T-helper 17 cell (primary cell): ENCODE measurements at places on chromosomes 6 and 20.

GRCh38 chr6:25431306-25431974 is 152.3 kb downstream of the CARMIL1 start:
- DNase-seq: no peak

- no peak for DNase-seq
These were observed 1.6 kb downstream of the DNAAF9 start for GRCh38 chr20:3405696-3406358.

GRCh38 chr6:138492113-138492512 is 7.2 kb downstream of the NHSL1 start:
- no peak for DNase-seq

- no peak for DNase-seq
These were observed 62.1 kb downstream of the WDR27 start for GRCh38 chr6:169639653-169640278.

GRCh38 chr20:48382304-48382703 is 445.5 kb downstream of the PREX1 start:
- DNase-seq: no peak

- no peak for DNase-seq
These were observed 2.7 kb upstream of the NECAB3 start for GRCh38 chr20:33676652-33677645.

DNA sequence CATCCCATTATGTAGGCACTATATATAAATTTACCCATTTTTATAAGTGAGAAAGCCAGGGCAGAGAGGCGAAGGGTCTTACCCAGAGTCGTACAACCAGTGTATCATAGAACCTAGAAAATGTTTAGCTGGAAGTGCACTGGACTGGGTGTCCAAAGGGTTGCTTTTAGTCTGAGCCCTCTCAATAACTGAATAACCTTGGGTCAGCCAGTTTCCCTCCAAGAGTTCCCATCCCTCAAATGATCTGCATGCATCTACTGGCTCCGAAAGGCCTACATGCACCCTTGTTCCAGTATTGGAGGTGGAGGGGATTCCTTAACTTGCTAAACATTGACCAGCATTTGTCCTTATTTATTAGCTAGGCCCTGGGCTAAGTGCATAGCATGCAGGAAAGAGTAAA is 3.8 kb downstream of the SNPH start:
- no peak for DNase-seq

- DNase-seq: no peak
These were observed 56.4 kb downstream of the TRDN start for GRCh38 chr6:123580331-123580730.

DNA sequence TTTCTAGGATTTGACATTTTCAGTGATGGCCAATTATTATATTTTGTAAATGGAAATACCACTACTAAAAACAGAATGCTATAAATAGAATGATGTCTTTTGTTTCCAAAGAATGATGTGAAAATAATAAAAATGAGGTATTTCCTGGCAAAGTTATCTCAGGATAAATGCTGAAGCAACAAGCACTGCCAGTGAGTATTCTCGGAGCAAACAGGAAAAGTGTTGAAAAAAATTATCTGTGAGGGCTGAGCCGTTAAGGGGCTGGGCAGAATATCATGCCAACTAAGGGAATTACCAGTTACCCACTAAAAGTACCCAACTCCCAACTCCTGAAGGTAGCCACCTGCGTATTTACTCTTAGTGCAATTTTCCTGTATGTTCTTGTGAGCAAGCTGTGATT is 23.6 kb upstream of the SCAF8 start:
- DNase-seq: no peak

DNA sequence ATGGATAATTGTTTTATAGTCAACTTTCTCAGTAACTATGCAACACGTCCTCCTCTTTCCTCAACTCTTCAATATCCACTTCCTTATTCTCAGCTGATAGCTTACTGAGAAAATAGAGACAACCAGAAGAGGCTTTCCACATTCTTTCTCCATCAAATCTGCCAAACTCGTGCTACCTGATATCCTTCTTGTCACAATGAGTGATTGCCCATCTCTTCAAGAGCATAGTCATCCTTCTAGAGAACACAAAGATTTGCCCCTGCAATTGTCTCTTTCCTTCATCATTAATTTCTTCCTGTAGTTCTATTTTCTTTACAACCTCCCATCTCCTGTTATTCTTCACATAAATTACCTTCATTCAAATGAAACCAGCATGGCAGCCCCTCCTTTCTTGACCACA is 75.9 kb upstream of the RGS17 start:
- no peak for DNase-seq
